Neural crest cell (in vitro differentiated cells): ENCODE measurements at places on chromosomes 5 and 9.
A peak's percentile ranks its signal among the peaks of the same experiment; 100 is the strongest.

DNA sequence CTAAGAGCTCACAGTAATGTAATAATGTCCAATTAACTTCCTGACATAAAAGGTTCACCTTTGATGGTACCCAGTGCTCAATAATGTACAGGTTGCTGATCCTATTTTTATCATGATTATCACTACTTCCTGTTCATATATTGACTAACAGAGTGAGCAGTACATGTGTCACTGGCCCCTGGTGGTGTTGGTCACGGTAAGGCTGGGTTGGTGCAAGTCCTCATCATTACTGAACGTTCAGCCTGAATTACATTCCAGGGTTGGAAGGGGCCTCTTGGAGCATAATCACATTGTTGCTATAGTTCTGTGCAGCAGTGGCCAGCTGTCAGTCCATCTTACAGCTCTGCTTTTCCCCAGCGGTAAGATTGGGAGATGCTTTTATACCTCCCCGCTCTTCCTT is 24.2 kb upstream of the CKMT2 start:
- DNase-seq, result no peak

DNA sequence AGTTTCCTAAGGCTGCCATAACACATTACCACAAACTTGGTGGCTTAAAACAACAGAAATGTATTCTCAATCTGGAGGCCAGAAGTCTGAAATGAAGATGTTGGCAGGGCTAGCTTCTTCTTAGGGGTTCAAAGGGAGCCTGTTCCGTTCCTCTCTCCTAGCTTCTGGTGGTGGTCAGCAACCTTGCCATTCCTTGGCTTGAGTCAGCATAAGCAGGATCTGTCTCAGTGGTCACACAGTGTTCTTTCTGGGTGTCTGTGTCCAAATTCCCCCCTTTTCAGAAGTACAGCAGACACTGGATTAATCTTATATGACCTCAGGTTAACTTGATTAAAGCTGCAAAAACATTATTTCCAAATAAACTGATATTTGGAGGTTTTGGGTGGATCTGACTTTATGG is 2.1 kb upstream of the OSMR start:
- DNase-seq, result no peak

GRCh38 chr9:10612641-10613398 is at the start of gene PTPRD:
TSS of gene PTPRD (minus strand) at chr9:10613002.
- peak; percentile 43 for DNase-seq

GRCh38 chr5:2783223-2783622 is 31.7 kb upstream of the IRX2 start:
- no peak for DNase-seq

DNA sequence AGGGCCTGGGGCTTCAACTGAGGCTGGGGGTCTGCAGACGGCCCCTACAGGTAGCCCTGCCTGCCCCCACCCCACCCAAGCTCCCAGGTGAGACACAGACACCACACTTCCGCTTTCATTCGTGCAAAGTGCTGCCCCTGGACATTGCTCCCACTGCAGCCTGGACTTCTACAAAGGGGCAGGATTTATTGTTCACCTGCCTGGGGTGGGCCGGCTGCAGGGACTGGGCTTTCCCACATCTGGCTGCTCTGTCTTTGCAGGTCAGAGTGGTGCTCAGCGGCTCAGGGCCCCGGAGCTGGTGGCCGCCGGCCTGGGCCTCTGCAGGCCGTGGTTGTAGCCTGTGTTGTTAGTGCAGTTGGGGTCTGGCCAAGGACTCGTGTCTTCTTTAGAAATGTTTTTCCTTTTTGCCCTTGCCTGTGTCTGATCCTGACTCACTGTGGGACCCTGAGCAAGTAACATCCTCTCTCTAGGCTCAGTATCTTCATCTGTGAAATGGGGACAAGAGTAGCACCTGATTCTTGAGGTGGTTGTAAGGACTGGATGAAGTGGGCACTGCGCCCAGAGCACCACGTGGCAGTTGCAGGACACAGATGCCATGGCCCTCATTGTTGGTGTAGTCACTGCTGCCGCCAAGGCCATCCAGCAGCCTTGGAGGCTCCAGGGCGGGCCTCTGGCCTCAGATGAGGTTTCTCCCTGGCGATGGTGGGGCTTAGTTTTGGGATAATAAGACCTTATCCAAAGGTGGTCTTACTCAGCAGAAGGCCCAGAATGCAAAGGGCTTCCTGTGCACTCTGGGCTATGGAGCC is 143.9 kb downstream of the CACNA1B start:
- DNase-seq, result no peak

- no peak for DNase-seq
Measured at GRCh38 chr9:16294133-16294770, 576.2 kb downstream of the BNC2 start.

GRCh38 chr5:66247176-66247960 is 103.3 kb downstream of the SREK1 start:
- DNase-seq, result no peak
